ENCODE measurements at places on chromosomes 2 and 18. TPM values are rescaled to one million over a fixed set of nuclear protein-coding genes. Genes with fewer than 3 reads are reported as not detected.
A peak's percentile ranks its signal among the peaks of the same experiment; 100 is the strongest.

The SLC14A1 gene
- 3.1 TPM for polyA plus RNA-seq

The EN1 gene
- polyA plus RNA-seq, result not detected

The FSIP2 gene
- 1.7 TPM for polyA plus RNA-seq

The MOGAT1 gene
- not detected for polyA plus RNA-seq

The SCYGR2 gene
- not detected for polyA plus RNA-seq

The GPBAR1 gene
- 1.2 TPM for polyA plus RNA-seq

The SLC4A3 gene
- polyA plus RNA-seq, result 10.1 TPM

The CCDC74B gene
- polyA plus RNA-seq, result 5.0 TPM

The RAB31 gene
- 33.1 TPM for polyA plus RNA-seq

The MAPK4 gene
- 1.1 TPM for polyA plus RNA-seq

The ATP6V1B1 gene
- 5.0 TPM for polyA plus RNA-seq

The CAVIN2 gene
- polyA plus RNA-seq, result 100 TPM

The NT5DC4 gene
- not detected for polyA plus RNA-seq

The UGT1A4 gene
- not detected for polyA plus RNA-seq

The IFIH1 gene
- 12.4 TPM for polyA plus RNA-seq

The C2orf15 gene
- 7.8 TPM for polyA plus RNA-seq

The EFHD1 gene
- polyA plus RNA-seq, result 3.5 TPM

- no peak for DNase-seq
Observed at GRCh38 chr2:231172025-231172424, 26.4 kb upstream of the ARMC9 start.

DNA sequence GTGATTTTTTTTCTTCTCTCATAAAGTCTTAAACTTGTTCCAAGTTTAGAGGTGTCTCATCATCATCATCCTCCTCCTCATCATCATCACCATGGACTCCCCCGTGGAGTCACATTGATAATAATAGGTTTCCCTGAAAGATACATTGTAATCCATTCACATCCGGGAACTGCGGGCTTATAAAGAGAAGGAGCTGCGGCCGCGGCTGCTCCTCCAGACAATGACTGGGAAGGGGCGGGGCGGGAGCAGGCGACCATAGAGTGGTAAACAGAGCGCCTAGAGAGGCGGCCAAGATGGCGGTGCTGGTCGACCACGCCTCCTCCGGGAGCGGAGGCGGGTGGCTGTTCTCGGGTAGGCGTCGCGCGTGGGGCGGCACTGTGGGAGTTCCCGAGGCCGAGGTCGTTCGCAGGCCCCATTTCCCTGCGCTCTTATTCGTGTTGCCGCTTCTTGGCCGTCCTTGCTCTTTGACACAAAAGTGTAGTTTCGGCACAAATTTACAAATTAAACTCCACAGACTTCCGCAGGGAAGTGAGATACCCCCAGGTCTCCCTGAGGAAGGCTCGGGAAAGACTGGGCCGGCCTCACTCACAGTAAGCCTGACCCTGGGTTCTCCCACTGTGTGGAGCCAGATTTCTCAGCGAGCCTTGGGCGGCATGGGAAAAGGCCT is 1.8 kb upstream of the TCF4 start:
- DNase-seq, result peak; percentile 97

DNA sequence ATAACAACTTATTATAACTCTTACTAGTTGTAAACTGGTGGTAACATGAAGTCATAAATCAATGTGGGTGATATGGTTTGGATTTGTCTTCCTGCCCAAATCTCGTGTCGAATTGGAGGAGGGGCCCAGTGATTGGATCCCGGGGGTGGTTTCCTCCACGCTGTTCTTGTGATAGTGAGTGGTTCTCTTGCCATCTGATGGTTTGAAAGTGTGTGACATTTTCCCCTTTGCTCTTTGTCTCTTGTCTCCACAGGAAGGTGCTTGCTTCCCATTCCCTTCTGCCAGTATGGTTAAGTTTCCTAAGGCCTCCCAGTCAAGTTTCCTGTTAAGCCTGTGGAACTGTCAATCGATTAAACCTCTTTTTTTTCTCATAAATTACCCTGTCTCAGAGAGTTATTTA is 321.6 kb downstream of the DSEL start:
- DNase-seq, result no peak

GRCh38 chr2:108704871-108705270 is 14.4 kb upstream of the RANBP2 start:
- no peak for DNase-seq

DNA sequence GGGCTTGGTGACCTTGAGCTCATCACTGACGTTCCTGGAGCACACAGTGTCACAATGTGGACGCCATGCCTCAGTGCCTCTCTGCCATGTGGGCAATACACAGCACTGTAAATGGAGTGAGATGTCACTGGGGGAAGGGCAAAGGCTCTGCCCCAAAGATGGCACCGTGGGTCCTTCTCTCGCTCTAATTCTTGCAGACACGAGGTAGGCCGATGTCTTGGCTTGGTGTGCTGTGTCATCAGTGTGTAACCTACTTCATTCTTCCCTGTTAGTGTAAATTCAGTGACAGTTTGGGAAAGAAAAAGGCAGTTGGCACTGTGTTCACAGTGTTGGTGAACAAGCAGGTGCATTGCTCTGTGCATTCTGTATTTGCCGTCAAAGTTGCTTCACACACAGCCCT is 309.3 kb upstream of the MYT1L start:
- no peak for DNase-seq

DNA sequence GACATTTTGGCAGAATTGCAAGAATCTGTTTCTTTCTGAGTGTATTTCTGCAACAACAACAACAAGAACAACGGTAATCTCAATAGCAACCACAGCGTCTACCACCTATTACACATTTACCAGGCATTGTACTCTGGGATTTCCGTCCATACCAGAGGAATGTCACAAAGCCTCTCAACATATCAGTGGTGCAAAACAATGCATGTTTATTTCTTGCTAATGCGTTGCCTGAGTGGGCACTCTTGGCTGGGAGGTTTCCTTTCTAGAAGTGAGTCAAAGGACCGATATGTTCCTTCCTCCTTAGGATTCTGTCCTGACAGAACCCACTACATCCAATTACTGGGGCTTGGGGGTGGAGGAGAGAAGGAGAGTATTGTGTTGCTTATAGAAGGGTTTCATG is 585.6 kb downstream of the TSN start:
- DNase-seq, result no peak

DNA sequence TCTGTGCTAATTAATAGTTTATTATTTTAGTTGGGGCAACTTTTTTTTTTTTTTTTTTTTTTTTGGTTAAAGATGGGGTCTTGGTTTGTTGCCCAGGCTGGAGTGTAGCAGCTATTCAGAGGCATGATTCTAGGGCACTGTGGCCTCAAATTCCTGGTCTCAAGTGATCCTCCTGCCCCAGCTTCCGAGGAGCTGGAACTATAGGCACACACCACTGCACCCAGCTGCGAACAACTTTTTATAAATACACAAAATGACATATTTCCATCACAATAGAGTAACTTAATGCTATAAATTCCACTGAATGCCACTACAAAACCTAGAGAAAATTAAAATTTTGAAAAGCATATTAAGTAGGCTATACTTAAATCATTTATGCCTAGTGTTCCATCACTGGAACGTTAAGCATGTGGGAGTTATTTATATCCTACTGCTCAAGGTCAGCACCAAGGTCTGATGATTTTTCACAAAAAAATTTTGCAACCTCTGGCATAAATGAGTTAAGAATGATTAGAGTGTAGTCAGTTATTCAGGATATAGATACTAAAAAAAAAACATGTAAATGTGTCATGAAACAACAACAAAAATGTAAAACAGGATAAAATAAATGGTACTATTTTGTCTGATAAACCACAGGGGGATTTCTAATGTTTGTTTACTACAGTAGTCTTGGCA is 46.8 kb downstream of the GFPT1 start:
- DNase-seq, result no peak

DNA sequence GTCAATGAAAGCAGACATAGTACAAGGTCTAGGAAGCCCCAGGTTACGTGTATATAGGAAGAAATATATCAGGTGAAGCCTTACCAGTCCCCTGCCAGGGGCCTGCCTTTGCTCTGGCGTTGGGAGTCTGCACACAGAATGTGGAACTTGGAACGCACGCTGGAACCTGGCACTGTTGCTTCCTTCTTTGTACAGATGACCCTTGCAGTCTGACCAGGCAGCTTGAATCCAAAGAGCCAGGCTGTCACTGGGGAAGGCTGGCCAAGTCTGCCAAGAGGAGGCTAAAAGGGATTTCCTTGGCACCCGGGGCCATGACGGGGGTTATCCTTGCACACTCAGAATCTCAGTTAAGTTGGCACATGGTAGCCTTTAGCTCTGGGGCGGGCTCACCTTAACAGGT is 39.5 kb downstream of the TMEM247 start:
- peak; percentile 16 for DNase-seq

- DNase-seq, result no peak
Observed at GRCh38 chr18:7728297-7728696, 161.2 kb downstream of the PTPRM start.

GRCh38 chr18:73286584-73286983 is 418.8 kb upstream of the NETO1 start:
- DNase-seq, result no peak

DNA sequence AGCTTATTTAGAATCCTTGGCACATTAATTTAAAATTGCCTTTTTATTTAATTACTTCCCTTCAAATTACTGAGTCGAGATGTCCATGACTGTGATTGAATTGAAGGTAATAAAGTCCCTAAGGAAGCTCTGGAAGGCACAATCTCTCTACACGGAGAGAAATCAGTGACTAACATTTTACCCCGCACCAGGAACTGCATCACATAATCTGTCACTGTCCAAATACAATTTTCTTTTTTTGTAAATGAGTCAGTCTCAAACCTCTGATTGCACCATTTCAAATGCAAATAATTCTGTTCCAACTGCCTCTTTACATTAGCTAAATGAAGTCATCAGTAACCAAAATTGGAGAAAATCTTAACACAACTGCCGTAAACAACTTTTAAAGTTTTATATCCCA is 311.9 kb downstream of the CCDC178 start:
- no peak for DNase-seq

GRCh38 chr2:175445281-175445680 is 263.8 kb upstream of the ATP5MC3 start:
- no peak for DNase-seq

- DNase-seq, result no peak
Observed at GRCh38 chr18:43893001-43893637, 615.8 kb upstream of the SYT4 start.

DNA sequence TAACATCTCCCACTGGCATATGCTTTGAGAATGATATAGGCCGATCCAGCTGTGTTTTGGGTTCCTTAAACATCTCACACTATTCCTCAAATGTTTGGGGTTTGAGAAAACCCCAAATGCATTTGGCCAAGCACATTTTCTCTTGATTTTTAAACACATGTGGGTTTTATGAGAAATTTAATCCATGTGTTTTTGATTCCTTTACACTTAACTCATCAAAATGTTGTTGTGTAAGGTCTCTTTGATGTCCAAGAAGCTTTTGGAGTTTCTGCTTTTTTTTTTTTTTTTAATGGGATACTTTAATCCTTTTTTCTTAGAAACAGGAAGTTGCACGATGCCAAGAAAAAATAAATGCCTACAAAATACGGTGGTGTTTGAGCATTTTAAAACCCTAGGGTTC is 339.8 kb upstream of the TCF4 start:
- peak; percentile 72 for DNase-seq

- DNase-seq, result no peak
Observed at GRCh38 chr2:67268797-67269196, 128.3 kb upstream of the ETAA1 start.

GRCh38 chr2:198916548-198917080 is 541.1 kb downstream of the SATB2 start:
- DNase-seq, result no peak

DNA sequence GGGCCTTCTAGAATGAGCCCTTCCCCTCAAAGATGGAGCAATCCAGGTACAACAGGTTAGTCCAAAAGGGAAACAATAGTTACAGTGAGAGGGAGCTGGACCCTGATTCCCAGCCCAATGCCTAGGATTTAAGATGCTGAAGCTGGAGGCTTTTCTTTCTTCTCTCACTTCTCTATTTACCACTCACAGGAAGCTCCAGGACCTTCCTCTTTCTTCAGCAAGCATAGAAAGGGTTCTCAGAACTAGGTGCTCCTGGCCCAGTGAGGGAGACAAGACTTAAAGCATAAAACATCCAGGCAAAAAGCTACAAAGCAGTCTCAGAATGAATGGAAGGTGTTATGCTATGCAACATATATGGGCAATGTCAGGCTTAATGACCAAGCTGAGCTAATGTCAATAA is 279.0 kb downstream of the SRBD1 start:
- no peak for DNase-seq

- DNase-seq, result no peak
Observed at GRCh38 chr2:171173087-171173486, 12.4 kb upstream of the TLK1 start.

DNA sequence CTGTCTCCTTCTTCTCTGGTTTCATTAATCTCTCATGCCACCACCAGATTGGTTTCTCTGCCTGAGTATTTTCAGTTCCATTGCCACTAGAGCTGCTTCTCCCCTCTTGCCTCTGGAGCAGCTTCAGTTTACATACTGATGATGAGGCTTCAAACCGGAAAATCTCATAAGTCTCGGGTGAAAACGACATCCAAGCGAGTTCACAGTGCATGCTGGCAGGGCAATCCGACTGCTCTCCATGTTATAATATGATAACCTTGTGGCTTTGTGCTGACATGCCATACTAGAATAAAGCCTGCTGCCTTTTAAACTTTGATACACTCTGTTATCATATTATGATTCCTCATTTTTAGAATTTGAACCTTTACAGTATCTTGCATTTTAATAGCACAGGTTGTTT is 153.5 kb downstream of the PRPF40A start:
- no peak for DNase-seq

DNA sequence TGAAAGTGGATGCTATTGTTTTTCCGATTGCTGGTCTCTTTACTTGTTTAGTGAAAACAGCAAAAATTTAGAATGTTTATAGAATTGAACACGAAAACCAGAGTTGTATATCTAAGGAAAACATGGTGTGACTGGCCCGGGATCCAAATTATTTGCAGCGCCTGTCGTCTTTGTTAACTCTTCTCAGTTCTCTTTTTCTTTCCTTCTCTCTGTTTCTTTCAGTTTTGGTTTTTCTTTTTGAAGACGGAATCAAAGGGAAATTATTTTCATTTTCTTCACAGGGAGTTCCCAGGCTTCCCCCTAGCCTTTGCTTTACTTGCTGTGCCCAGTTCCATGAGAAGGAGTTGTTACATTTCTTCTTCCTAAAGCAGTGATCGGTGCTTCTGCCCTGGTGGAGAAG is 76.0 kb downstream of the AGAP1 start:
- no peak for DNase-seq

- DNase-seq, result no peak
Observed at GRCh38 chr2:25558262-25558661, 115.1 kb downstream of the DTNB start.

- DNase-seq, result no peak
Observed at GRCh38 chr2:233563663-233564430, 2.7 kb downstream of the USP40 start.
